Suppressor macrophage (primary cell): ENCODE measurements at places on chromosomes 4 and X.
A peak's percentile ranks its signal among the peaks of the same experiment; 100 is the strongest.

GRCh38 chr4:22780317-22780716 lies 87.6 kb downstream of the GBA3 start:
- no peak for DNase-seq

DNA sequence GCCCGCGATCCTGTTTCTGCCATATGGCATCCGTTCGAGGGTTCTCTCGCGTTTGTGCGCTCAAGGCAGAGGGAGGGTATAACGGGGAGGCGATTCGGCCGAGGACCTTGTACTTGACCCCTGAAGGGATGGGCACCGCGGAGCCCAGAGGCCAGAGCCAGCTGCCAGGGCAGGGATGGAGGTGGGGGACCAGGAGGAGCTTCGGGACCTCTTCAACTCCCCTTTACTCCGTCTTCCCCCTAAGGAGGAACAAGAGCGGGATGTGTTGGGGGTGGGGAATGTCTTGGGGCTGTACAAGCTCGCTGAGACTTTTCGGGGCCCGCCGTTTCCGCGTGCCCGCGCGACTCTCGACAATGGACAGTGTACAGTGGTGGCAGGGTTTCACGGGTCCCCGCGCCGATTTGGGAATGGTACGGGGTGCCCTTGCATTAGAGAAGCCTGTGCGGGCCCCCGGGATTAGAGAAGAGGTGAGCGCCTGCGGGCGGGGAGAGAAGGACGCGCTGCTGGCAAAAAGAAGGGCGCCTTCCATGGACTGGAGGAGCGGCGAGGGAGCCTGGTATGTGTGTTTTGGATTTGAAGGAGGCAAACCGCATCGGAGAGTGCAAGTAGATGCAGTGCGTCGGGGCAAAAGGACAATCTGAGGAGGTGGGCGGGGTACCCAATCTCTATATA lies 760 bp downstream of the UGT8 start:
- DNase-seq, result no peak

DNA sequence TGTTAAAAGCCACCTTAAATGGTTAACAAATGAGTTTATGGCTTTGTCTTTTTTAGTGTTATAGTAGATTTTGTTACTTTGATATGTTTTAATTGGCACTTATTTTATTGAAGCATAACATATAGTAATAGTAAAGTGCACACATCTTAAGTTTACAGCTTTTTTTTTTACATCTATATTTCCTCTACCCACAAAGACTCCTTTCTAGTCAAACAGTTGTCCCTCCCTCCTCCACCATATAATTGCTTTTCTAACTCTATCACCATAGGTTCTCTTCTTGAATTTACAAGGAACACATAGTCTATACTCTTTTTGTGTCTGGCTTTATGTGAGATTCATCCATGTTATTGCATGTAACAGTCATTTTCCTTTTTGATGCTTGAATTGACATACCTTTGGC lies 71.5 kb downstream of the PDK3 start:
- no peak for DNase-seq

- DNase-seq, result no peak
These were observed 555.4 kb downstream of the BCOR start for GRCh38 chrX:39542316-39542715.

DNA sequence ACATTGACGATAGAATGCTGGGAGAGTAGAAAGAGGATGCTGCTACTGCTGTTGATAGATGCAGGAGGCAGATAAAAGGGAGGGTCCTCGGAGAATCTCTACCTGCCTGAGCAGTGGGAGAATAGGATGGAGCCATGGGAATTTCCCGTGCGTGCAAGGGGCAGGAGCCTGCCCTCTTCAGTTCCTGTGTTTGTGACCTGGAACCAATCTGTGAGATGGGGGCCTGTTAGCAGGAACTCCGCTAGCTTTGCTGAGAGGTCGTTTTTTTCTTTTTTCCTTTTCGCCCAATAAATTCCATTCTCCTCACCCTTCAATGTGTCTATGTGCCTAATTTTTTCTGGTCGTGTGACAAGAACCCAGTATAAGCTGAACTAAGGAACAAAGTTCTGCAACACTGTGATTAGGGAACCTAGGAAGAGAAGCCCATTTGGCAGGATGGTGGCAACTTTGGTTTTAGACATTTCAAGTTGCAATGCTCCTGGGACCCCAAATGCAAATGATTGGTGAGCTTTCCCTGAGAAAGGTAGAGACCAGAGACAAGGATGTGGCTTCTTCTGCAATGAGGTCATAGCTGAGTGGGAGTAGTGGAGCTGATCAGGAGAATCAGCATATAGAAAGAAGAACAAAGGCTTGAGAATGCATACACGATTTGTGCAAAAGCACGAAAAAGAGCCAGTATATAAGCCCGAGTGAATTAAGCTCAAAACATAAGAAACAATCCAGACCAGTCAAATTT lies 23.9 kb downstream of the SLC39A8 start:
- peak; percentile 51 for DNase-seq
